ENCODE measurements at places on chromosomes 1 and 21.

GRCh38 chr1:81670286-81670685 lies 130.4 kb upstream of the ADGRL2 start:
- no peak for DNase-seq

DNA sequence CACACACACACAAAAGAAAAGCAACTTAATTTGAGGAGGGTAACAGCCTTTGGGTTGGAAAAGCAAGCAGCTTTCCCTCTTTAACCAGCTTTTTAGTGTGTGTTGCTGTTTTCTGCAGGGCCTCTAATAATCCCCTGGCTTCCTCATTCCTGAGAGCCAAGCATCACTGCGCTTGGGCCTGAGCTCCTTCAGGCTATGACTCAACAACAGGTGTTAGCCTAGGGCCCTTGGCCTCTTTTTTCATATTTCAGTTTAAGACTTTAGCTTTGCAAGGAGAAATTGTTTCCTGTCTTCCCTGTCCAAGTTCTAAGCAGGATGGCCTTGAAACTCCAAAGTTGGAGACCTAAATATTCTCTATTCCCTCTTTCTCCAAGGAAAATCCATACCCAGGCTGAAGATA lies 26.2 kb upstream of the SNX27 start:
- DNase-seq, result no peak

GRCh38 chr1:12109901-12110300 lies 46.8 kb downstream of the TNFRSF8 start:
- no peak for DNase-seq

DNA sequence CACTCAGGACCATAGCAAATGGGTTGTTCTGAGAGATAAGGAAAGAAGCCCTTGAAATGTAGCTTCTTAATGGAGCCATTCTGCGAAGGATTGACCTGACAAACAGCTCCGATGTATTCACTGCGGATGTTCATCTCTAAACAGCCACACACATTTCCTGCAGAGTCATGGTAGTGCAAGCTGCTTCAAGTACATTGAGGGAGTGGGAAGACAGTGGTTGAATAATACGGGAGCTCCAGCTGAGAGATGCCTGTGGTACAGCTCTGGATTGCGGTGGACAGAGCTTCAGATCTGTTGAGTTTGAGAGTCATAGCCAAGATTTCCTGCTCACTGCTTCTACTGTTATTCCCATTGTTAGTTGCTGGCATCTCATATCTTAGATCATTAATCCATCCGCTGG lies 86.6 kb downstream of the ZBTB18 start:
- no peak for DNase-seq

- DNase-seq, result no peak
Observed at GRCh38 chr1:17765444-17766411, 10.6 kb downstream of the ACTL8 start.

DNA sequence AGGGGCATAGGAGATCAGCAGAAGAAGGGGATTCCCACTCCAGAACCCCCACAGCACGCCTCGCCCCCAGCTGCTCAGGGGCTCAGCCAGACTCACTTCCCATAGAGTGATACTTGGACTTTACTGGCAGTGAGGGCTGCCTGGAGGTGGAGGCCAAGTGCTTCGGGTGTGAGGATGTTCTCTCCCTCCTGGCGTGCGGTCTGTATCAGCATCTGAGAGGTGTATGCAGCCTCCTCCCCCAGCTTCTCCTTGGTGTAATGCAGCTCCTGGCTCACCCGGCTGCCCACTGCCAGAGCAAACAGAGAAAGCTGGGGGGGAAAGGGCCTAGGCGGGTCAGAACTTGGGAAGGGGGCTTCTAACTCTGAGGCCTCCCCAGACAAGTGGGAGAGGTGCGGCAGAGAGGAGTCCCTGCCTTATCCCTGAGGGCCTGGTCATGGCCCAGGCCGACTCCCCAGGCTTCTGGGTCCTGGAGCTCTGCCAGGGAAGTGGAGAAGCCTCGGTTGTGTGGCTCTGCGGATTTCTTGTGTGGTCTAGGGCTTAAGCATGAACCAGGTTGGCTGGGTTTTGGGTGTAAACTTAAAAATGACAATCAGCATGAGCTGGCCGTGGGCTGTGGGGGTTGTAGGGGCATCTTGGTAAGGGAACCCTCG lies 10.9 kb downstream of the PTCH2 start:
- no peak for DNase-seq

GRCh38 chr21:30257773-30258172 lies 25.0 kb downstream of the KRTAP24-1 start:
- DNase-seq, result no peak

Measured in activated CD4-positive, CD25-positive, alpha-beta regulatory T cell treated with anti-CD3 and anti-CD28 coated beads, Interleukin-2, amount 50 U/mL, for 72 hours (primary cell).